ENCODE measurements at places on chromosomes 16 and 17.

DNA sequence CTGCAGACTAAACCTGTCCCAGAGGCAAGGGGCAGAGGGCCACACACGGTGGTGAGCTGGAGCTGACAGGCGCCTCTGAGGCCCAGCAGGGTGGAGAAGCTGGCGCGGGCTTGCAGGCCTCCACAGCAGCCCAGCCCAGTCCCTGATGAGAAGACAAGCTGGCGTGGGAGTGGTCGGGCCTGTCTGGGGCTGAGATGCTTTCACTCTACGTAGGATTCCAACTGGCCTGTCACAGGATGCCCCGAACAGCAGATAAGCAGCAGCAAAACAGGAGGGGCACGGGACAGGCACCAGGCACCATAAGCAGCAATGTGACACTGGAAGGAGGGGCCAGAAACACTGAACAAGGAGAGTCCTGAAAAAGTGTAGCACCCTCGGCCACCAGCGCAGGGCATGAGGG is 40.1 kb downstream of the PEMT start:
- no peak for DNase-seq

DNA sequence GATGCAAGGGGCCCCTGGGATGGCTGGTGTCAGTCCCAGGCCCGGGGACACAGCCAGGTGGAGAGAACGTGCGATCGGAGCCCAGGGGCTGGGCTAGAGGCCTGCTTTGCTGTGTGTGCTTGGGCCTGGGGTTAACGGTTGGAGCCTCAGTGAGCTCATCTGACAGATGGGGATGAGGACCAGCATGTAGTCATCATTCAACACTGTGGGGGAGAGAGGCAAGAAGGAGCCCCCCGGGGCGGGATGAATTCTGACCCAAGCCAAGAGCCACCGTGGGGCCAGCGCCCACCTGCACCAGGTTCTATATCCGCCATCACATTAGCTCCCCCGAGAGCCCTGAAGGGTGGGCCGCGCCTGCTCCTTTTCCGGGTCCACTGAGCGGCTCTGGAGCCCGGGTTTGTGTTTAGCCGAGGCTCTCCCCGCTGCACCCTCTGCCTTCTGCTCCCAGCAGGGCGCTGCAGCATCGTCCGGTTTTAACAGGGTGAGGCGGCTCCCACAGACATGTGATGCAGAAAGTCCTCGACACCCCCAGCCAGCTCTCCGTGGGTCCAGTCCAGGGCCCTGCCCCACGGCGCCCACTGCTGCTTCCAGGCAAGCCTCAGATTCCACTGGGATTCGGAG is 365.7 kb downstream of the SEC14L1 start:
- no peak for DNase-seq

GRCh38 chr17:58193641-58194255 is 1.2 kb downstream of the EPX start:
- no peak for DNase-seq

DNA sequence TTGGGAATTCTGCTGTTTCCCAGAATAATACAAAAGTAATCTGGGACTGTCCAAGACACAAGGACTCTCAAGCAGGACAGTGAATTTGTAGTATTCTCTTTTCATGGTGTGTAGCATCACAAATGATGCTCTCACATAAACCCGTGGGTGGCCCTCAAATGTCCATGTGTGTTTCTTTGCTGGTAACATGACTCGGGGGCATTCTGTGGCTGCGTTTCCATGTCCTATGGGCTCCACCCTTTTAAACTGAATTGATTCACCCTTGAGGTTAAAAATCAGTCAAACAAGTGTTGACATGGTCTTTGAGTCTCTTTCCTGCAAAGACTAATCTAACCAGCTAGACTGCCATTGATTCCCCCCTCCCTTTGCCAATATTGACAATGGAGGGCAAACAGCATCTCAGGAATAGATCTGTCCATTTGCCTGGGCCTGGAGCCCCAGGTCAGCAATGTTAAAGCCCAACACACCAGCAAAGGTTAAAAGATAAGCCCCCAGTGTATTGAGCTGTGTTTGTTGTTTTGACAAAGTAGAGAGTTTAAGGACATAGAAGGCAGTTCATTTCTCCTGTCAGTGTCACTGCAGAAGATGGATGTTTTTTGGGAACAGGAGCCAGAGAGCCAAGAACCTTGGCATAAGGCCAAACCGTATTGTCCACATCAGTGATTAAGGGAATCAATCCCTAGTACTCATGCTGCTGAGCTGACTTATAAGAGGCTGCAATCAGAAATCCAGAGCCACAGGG is 117.1 kb upstream of the COX10 start:
- no peak for DNase-seq

DNA sequence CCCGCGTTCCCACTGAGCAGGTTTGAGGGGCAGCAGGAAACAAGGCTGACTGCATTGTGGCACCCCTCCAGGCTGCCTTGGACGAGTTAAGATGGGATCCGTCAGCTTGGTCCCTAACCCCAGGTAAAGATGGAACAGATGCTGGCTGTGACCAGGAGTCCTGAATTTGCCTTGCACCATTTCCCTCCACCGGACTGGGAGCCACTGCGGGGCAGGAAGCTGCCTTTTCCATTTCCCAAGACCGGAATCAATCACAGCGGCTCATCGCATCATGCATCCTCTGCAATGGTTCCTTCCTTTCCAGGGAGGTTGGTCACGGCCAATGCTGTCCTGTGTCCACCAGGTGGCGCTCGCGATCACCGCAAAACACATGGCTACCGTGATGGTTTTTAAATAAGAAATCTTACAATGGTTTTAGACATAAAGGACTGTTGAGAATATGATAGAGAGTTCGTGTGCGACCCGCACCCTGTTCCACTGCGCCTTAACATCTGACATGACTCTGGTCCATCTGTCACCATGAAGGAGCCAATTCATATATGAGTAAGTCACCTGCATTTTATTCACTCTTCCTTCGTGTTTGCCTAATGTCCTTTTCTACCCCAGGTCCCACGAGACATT is 6.8 kb upstream of the MEAK7 start:
- peak; percentile 82 for DNase-seq

DNA sequence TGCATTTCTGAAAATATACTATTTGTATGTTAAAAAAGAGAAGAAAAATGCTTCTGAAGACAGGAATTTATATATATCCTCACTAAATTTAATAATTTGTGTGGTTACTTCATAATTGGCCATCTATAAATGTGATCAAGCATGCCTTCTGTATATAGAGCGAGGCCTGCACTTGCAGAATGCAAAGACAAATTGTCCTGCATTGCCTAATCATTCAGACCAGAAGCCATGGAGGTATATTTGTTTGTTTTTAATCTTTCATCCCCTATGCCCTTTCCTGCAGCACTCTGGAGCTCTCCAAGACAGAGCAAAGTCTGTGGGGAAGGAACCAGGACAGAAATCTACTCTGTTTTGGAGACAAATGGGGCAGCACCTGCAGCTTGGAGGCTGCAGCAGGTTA is 23.8 kb upstream of the DDX52 start:
- no peak for DNase-seq

GRCh38 chr17:65074778-65075250 is 18.3 kb upstream of the GNA13 start:
- DNase-seq = peak; percentile 13

DNA sequence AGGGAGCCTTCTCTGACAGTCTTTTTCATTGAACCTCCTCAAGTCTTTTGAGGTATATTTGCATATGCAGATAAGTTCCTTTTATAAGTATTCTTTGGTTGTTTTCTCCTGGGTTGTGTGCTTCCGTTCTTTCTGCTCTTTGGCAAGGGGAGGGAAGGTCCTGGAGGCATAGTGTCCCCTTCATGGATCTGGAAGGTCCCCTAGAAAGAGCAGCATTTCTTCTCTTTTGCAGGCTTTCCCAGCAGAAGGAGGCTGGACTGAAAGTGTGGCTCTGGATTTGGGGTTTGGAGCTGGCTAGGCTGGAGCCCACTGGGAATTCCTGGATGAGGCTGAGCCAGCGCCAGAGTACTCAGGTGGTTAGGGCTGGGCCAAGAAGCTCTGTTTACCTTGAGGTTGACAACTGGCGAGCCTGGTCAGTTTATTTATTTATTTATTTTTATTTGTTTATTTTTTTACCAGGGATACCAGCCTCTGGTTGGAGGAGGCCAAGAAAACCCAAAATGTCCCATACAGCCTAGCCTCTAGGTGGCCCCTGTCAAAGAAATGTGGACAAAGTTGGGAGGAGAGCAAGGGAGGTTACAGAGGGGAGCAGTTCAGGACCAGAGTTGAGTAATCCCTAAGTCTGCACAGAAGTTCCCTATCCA is 5.4 kb upstream of the TOP2A start:
- no peak for DNase-seq

- no peak for DNase-seq
These were observed 31.9 kb upstream of the YPEL2 start for GRCh38 chr17:59299400-59300092.

- DNase-seq = no peak
These were observed 16.3 kb downstream of the KANSL1 start for GRCh38 chr17:46176975-46177374.

DNA sequence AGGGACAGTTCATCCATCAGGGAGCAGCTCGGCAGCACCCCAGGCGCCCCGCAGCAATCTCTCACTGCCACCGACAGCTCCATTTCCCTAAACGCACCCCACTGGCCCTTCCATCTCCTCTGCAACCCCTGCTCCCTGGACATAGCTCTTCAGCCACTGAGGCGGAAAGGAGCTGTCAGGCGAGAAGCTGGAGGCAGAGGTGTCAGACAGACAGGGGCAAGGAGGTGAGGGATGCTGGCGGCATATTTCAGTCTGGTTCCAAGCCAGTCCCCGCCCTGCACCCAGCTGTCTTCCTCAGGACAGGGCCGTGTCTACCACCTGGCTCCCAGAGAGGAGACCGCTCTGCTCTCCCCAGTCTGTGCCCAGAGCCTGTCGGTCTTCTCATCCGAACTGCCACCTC is 9.7 kb downstream of the ACLY start:
- DNase-seq = no peak
